ENCODE measurements at places on chromosomes 6 and 20.

- no peak for DNase-seq
Measured at GRCh38 chr20:40571639-40572038, 117.4 kb downstream of the MAFB start.

DNA sequence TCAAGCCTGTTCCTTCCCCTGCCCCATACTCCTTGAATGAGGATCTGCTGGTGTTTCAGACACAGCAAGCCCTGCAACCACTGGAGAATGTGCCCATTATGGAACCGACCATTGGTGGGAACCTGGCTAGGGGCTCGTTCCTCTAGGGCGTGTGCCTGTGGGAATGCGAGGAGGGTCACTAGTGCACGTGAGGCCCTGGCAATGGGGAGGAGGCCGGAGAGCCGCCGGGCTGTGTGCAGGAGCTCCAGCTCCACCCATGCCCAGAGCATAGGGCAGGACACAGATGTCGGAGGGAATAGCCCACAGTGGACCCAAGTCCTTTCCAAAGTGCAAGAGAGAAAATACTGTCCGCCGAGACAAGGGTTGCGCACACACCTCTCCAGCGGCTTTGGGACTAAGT is 99.3 kb downstream of the ERMARD start:
- no peak for DNase-seq

GRCh38 chr6:85395746-85396145 is 54.1 kb upstream of the NT5E start:
- no peak for DNase-seq

GRCh38 chr6:98241630-98242029 is 592.7 kb upstream of the POU3F2 start:
- DNase-seq, result no peak

- DNase-seq, result no peak
Measured at GRCh38 chr20:24316731-24317130, 152.7 kb upstream of the SYNDIG1 start.

GRCh38 chr6:142934599-142934998 is 10.4 kb downstream of the HIVEP2 start:
- DNase-seq, result no peak

DNA sequence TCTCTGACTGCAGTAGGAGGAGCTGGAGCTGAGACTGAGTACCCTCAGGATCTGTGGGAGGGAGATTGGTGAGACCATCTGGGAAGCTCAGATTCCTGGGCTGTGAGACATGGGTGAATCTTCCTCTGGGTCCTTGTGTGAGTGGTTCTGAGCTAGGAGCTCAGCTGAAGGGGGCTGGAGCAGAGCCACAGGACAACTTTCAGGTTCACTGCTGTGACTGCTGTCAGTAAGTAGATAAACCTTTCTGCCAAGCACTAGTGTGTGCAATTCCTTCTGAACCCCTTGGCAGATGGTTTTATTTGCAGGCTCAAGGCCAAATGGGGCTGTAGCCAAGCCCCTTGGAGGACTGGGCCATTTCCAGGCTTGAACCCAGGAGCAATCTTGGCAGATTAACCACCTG is 49.6 kb upstream of the SNAP91 start:
- no peak for DNase-seq

DNA sequence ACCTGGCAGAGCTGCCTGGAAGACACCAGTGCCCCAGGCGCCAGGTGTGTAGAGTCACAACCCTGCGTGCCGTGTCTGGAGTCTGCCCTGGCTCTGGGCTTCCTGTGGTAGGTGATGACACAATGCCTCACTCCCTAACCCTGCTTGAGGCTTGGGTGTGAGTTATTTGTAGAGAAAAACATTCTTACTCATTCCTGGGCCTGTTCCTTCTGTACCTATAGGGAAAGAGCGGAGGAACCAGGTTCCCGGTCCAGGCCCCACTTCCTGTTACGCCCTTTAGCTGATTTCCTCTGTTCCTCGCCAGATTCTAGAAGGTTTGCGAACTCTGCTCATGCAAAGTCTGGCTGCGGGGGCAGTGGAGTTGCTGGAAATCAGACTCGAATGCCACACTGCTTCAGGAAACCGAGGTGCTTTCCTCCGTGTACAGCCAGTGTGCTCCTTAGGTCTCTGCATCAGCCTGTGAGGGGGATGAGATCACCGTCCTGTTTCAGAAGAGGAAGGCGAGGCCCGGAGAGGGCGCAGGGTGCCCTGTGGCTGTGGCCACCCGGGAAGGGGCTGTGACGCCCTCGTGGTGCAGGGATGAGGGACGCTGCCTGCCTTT is 67.1 kb upstream of the DUSP22 start:
- peak; percentile 75 for DNase-seq

GRCh38 chr20:39264506-39265172 is 302.5 kb downstream of the DHX35 start:
- DNase-seq, result peak; percentile 14

- no peak for DNase-seq
Measured at GRCh38 chr6:136471372-136471771, 78.8 kb downstream of the MAP7 start.

GRCh38 chr6:170000071-170000843 is 248.8 kb downstream of the ERMARD start:
- no peak for DNase-seq

- DNase-seq, result no peak
Measured at GRCh38 chr6:63578757-63579156, 6.5 kb downstream of the LOC128125822 start.

GRCh38 chr20:32516583-32517517 is 68.3 kb downstream of the NOL4L start:
- DNase-seq, result no peak

DNA sequence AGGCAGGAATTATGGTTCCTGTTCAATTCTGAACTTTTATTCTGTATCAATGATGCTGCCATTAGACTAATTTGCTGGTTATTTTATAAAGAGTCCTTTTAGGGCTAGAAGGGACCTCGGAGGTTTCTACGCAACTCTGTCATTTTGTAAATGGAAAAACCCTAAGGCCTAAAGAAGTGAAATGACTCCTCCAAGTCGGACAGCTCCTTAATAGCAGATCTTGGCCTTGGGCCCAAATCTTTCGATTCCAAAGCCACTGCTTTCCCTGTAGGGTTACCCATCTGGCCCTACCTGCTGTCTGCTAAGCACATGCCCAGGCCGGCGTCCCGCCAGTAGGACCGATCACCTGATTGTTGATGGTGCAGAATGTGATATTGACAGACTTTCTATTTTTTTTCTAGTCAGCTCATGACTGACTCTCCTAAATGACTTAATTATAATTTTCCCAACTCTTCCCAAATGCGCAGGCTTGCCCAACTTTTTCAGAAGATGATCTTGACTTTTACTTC is 40.2 kb downstream of the PLEKHG1 start:
- no peak for DNase-seq

GRCh38 chr20:50193199-50193835 is 2.7 kb downstream of the CEBPB start:
- DNase-seq, result no peak

DNA sequence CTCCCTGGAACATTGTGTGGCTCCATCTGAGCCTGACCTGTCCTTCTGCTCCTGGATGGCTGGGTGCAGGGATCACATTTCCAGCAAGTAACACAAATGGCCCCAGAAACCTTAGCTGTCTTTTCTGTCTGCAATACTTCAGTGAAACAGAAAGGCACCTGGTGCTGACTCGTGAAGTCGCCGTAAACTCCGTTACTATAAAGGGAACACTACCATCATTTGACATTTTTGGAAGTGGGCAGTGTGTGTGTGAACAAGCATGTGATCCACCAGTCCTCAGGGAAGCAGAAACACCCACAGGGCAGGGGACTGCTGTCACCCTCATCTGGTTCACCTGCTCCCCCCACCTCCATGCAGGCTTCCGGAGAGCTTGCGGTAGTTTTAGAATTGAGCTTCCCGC is 23.9 kb downstream of the SERPINB6 start:
- DNase-seq, result no peak

DNA sequence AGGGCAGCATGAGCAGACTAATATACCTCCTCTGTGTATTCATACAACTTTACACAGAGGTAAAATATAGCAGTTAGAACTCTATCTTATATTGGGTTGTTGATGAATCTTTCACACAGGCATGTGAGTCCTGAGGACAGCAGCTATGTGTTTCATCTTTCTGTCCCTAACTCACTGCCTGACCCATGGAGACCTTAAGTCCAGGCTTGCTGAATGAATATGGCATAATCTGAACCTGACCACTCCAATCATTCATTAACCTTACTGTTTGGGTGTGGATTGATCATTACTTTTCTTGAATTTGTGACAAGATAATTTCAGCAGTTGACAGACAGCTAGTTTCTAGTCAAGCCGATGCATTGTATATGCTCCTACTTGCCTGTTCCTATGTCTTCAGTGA is 27.3 kb upstream of the TSPYL1 start:
- DNase-seq, result no peak

- peak; percentile 11 for DNase-seq
Measured at GRCh38 chr6:56938649-56939191, 16.2 kb upstream of the BEND6 start.

DNA sequence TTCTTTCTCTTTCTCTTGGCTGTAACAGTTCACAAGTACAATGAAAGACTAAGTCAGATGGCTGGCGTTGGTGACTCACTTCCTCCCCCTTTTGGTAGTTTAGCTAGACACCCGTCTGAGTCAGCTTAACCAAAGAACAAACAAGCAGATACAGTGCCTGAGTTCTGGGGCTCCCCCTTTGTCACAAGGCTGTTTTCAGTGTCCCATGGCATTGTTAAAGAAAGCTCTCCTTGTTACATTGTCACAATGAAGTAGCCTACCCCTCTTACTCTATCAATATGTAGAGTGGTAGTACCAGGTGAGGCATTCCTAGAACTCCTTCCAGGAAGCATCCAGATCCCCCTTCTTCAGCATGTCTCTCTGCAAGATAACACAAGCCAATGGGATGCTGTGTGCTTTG is 38.6 kb downstream of the KIAA0408 start:
- peak; percentile 86 for DNase-seq

- no peak for DNase-seq
Measured at GRCh38 chr20:43477193-43477592, 19.5 kb downstream of the SRSF6 start.

GRCh38 chr6:116011520-116011919 is 49.2 kb downstream of the FRK start:
- DNase-seq, result no peak

- no peak for DNase-seq
Measured at GRCh38 chr6:39861663-39862062, 69.5 kb downstream of the DAAM2 start.

DNA sequence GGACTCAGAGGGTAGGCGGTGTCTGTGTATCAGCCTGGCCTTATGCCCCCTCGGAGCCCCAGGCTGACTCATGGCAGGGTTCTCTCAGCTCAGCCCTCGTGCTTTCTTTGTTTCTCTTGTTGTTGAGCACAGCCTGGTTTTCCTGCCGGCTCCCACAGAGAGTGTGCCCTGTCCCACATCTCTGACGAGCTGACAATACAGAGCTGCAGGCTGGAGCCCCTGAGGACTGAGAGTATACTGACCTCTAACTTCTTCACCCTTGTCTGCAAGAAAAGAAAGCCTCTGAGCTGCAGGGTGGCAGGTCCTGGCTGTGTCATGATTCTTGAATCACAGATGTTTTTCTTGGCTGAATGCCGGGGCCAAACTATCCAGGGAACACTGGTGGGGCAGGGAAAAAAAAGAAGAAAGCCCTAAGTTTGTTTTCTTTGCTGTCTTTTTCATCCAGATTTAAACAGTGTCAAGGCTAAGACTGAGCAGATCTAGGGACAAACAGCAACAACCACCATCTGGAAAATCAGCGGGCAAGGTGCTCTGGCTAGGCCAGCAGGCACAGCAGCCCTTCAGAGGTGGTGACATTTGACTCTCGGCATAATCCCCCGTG is 63.3 kb upstream of the ZNF133 start:
- DNase-seq, result no peak

DNA sequence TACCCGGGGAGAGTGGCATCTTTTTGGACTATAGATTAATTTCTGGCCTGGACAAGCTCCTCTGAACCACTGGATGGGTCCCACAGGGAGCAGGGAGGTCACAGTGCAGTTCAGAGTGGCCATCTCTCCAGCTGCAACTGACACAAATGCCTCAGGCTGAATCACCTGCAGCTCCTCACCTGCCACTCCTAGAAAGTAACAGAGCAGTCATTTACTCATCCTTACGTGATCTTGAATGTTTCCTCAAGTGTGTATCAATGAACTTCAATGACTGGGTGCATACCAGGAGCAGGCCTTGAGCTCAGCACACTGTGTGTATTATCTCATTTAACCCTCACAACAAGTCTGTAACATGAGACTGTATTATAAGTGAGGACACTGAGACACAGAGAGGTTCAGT is 40.0 kb upstream of the SIRPG start:
- DNase-seq, result no peak

DNA sequence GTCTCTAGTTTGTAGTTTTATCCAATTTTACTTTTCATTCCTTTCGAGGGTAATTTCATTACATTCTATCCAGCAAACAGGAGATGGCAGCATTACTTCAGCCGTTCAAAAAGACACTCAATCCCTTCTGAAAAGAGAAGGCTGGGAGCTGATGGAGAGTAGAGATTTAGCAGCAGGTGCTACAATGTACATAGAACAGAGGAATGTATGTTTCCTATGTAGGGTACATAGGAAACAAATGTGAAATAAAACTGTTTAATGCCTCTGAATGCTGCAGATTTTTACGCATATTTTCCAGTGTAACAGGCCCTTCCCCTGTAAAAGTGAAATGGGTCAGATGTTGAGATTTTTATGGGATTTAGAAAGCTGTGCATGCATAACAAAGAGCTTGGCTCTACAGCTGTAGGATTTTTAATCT is 16.0 kb downstream of the RPS12 start:
- no peak for DNase-seq

DNA sequence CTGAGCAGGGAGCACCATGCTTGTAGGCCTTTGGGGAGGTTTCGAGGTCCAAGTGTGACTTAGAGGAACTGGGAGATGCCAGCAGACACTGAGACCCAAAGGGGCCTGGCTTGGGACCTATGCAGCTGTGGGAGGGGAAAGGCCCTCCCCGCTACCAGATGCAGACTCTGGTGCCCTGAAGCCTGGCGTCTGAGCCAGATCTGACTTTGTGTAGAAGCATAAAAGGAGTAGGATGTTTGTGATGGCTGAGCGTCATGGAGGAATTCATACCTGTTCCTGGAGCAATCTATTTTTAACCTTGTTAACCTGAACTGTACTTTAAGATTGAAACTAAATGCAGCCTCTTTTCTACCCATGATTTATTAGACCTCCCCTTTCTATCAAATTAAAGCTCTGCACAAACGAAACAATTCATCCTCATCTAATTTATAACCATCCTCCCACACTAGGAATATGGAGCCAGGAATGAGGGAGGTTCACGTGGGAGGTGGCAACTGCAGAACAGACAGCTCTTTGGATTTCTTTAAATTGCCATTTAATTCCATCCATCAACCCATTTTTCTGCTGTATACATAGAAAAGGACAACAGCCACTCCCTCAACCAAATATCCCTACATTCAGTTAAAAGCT is 172.6 kb upstream of the AGPAT4 start:
- no peak for DNase-seq

GRCh38 chr6:125930765-125931418 is 25.7 kb upstream of the HINT3 start:
- no peak for DNase-seq

- no peak for DNase-seq
Measured at GRCh38 chr20:21511485-21511849, 2.4 kb downstream of the NKX2-2 start.
